ENCODE measurements at places on chromosomes 11 and 22.

DNA sequence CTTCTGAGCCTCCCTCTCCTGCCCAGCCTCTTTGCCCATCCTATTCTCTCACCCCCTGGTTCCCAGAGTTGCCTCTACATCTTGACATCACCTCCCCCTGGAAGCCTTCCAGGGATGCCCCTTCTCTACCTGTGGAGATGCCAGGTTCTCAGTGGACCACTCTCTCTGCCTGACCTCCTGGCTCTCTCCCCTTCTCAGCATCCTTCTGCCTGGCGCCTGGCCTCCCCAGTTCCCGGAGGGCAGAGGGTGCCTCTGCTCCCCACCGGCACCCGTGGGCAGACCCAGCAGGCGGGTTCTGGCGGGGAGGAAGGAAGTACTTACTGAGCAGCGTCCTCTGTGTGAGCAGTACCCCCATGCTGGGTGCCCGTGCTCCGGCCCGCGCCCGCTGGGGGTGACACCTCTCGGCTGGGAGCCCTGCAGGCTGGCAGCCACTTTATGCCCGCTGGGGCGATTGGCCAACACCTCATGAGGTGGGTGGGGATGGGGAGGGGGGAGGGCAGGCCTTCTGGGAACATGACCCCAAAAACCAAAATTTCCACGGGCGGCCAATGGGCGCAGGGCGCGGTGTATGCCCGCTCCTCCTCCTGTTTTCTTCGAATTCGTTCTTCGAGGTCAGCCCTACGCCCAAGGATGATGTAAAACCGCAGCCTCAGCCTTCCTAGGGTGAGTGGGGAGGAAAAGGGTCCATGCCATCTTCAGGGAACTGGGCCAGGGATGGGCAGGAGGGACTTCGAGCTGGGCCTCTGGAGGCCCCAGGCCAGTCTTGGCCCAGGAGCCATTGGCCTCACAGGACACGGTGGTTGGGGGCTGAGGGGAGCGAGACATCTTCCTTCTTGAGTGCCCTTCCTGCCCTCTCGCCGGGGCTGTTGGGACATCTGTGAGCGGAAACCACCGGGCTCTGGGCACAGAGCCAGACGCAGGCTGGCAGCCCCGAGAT, at the start of gene OSM:
TSS of gene OSM (minus strand) at position 407 of the 937 bp plus-strand sequence. CDS start at position 355, 52 bp downstream.
- peak; percentile 70 for DNase-seq

DNA sequence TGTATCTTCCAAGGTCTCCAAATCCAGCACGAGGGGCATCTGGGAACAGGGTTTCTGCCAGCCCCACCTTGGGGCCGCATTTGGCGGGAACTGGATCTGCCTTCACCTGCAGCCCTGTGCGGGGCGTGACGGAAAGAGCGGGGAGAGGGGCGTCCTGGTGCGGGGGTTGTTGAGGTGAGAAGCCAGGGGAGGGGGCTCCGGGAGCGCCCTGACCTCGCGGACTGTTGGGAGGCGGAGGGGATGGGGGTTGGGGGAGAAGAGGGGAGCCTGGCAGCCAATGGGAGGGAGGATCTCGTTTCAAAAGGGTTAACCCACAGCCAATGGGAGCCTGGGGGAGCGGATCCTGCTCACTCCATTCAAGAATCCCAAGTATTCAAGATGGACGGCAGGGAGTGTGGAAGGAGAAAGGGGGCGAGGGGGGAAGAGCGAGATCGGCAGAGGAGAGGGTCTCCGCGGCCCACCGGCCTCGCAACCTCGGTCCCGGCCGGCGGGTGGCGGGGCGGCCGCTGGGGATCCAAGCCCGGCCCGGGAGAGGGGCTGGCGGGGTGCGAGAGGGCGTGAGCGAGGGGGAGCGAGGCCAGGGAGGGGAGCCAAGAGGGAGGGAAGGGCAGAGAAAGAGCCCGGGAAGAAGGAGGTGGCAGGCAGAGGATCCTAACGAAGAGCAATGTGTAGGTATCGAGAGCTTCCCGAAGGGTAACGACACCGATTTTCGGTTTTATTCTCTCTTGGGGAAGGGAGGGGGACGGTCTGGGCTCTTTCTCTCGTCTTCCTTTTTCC, 11.5 kb downstream of the YPEL4 start:
- no peak for DNase-seq

DNA sequence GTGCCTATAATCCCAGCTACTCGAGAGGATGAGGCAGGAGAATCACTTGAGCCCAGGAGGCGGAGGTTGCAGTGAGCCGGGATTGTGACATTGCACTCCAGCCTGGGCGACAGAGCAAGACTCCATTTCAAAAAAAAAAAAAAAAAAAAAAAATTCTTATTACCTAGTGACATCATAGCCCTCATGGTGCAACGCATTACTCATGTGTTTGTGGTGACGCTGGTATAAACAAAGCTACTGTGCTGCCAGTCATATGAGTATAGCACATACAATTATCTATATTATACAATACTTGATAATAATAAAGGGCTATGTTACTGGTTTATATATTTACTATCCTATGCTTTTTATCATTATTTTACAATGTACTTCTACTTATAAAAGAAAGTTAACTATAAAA, 41.2 kb downstream of the OR2AT4 start:
- no peak for DNase-seq

GRCh38 chr11:66327171-66328030, 8.8 kb downstream of the RIN1 start:
- DNase-seq, result no peak

- no peak for DNase-seq
Observed at GRCh38 chr11:96464700-96465307, 75.0 kb downstream of the JRKL start.

DNA sequence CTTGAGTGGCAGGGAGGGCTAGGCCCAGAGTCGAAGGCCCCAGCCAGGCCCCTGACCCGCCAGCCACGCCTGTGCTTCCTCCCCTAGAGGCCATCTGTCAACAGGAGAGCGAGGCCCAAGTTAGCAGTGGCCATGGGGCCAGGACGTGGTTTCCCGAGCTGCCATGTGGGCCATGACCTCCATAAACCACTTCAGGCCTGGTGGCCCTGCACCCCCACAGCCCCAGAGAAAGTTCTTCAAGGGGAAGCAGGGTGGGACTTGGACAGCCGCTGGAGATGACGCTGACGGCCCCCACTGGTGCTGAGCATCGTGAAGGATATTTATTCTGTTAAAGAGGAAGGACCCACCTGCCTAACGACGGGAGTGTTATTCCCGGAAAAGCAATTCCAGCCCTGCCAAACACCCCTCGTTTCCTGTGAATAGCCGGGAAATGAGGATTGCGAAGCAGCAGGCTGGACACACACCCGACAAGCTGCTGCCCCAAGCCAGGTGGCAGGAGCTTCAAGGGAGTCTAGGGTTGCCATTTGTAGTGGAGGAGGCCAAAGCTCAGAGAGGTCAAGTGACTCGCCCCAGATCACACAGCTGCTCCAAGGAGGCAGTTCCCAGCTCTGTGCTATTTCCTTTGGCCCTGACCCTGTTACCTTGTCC, 12.8 kb downstream of the PRR5 start:
- no peak for DNase-seq

GRCh38 chr11:103055221-103055890, 36.6 kb downstream of the DCUN1D5 start:
- DNase-seq, result no peak
